ENCODE measurements at places on chromosomes 3 and 15. TPM values are rescaled to one million over a fixed set of nuclear protein-coding genes. Genes with fewer than 3 reads are reported as not detected.

DNA sequence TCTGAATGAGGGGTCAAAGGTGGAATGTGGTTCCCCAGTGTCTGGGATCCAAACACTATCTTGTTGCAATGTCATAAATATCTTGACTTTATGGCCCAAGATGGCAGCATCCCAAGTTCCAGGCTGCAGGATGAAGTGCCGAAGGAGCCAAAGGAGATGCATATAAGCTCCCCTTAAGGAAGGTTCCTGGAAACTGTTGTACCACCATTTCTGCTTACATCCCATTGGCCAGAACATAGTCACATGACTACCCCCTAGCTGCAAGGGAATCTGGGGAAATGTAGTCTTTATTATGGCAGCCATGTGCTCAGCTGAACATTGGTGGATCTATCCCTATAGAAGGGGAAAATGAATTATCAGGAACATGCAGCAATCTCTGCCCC is 54.3 kb downstream of the BDH1 start:
- no peaks in the 10 kb centered on the region for H3K27me3 ChIP-seq
- no peak overlapping the region for H3K27ac ChIP-seq
- peaks cover 10% of the 10 kb centered on the region for H3K4me1 ChIP-seq
- H3K4me3 ChIP-seq, result no peak overlapping the region
- H3K36me3 ChIP-seq, result no peaks in the 10 kb centered on the region
- DNase-seq, result peak; percentile 41

- peaks cover 2% of the 10 kb centered on the region for H3K4me1 ChIP-seq
- DNase-seq, result no peak
- no peaks in the 10 kb centered on the region for H3K36me3 ChIP-seq
Measured at GRCh38 chr3:148950806-148951205, 40.5 kb upstream of the GYG1 start.

DNA sequence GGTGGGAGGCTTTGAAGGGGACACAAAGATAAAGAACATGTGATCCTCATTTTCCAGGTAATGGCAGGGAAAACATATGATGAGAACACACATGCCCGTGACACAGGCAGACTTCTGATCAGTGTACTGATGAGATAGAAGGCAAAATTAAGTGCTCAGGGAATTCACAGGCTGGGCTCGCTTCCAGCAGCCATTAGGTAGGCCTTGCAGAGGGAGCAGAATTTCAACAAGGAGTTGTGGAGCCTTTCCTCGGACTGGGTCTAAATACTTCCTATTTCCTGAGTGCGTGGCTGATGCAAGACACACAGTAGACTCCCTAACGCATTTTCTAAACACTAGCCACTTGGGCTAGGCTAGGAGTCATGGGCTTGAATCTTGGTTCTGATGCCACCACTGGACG is 74.0 kb upstream of the ETV5 start:
- H3K4me1 ChIP-seq, result no peaks in the 10 kb centered on the region
- H3K36me3 ChIP-seq, result no peaks in the 10 kb centered on the region
- H3K27ac ChIP-seq, result no peak overlapping the region

DNA sequence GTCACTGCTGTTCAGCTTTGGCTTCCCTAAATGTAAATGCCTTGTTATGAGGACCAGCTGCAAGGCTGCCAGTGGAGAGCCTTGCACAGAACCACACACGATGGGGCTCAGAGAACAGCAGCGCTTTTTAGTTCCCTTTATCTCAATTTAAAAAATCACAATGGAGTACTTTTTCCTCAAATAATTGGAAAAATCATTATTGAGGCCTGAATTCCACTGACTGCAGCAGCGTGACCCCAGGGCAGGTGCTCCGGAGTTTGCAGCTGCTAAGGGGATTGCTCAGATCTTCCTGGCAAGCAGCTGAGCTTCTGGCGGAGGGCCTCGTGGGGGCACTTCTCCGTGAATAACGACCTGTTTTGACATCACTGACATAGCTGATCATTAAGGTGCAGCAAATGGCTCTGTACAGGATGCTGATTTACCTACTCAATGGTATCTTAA is 245.6 kb upstream of the TRIM42 start:
- no peak overlapping the region for H3K27ac ChIP-seq
- peak; percentile 56 for DNase-seq
- H3K36me3 ChIP-seq, result no peaks in the 10 kb centered on the region

DNA sequence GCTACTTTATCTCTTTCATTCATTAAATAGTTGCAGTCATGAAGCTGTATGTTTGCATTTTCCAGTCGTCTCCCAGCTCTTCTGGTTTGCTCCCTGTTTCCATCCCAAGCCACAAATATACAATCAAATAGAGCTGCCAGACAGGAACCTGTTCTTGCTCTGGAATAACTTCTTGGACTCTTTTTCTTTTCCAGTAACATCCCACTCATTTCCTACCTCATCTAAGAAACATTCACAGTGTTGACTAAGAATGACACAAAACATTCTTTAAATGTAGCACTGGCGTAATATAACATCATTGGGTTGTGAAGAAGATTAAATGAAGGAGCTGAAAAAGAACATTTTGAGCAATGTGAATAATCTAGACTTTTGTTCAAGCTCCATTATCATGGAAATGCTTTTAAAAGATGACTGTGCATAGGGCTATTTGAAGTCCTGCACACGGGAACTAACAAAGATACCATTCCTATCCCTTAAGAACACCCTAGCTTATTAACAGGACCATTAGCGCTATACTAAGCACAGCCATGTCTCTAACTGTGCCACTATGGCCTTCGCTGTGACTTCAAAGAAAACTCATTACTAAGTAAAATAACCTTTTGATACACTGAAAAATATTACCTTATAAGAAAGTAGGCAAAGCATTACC is 574.0 kb downstream of the NAALADL2 start:
- peak; percentile 96 for DNase-seq
- H3K36me3 ChIP-seq, result no peaks in the 10 kb centered on the region
- H3K27ac ChIP-seq, result peak overlapping the region; percentile 92
- no peaks in the 10 kb centered on the region for H3K27me3 ChIP-seq

- H3K4me3 ChIP-seq, result no peak overlapping the region
- H3K4me1 ChIP-seq, result peaks cover 19% of the 10 kb centered on the region
- no peaks in the 10 kb centered on the region for H3K27me3 ChIP-seq
- DNase-seq, result peak; percentile 33
- no peaks in the 10 kb centered on the region for H3K36me3 ChIP-seq
Measured at GRCh38 chr3:161150001-161150525, 44.9 kb upstream of the B3GALNT1 start.

DNA sequence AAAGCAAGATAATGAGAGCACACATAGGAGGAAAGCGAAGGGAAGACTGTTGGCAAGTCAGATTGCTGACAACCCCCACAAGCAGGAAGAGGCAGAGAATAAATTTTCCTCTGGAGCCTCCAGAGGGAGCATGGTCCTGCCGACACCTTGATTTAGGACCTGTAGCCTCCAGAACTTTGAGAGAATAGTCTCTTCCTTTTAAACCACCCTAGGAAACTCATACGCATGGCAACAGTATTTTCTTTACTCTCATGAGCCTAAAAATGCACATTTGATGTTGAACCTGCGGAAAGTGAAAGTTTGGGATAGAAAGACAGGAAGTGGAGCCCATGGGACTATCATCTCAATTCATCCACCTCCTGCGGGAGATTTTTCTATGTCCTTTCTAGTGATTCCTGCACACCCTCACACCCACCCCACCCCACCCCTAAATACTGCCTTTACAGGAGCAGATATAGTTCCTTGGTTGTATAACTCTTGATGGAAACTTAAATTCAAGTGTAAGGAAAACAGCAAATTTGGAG is 116.7 kb upstream of the LPP start:
- H3K4me3 ChIP-seq, result no peak overlapping the region
- no peaks in the 10 kb centered on the region for H3K27me3 ChIP-seq
- H3K36me3 ChIP-seq, result no peaks in the 10 kb centered on the region
- DNase-seq, result peak; percentile 19
- no peak overlapping the region for H3K27ac ChIP-seq
- peaks cover 7% of the 10 kb centered on the region for H3K4me1 ChIP-seq

The IGDCC3 gene
- total RNA-seq, result 11.0 TPM

The ZNF717 gene
- total RNA-seq, result 2.4 TPM

All from astrocyte (in vitro differentiated cells and primary cell).